Activated CD4-positive, alpha-beta T cell treated with anti-CD3 and anti-CD28 coated beads, Interleukin-10, Interleukin-2, amounts not matched to agents 100 ng/mL and 50 ng/mL, durations not matched to agents 16 hours and 8 hours (primary cell): ENCODE measurements at places on chromosomes 5 and 9.
A peak's percentile ranks its signal among the peaks of the same experiment; 100 is the strongest.

- no peak for DNase-seq
Observed at GRCh38 chr9:92558612-92559374, 23.0 kb upstream of the ECM2 start.

DNA sequence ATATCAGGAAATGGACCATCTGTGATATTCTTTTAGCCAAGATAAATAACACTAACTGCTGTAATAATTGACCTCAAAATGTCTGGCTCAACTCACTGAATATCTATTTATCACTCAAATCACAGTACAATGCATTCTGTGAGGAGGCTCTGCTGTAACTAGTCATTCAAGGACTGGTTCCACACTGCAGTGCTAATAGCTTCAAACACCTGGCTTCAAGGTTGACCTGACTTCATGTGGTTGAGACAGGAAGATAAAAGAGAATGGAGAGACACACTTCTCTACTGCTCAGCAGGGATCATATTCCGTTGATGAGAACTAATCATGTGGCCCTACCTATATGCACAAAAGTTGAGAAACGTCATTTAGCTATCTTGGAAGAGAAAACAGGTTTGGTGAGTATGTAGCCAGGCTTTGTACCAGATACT is 3.4 kb upstream of the RHOBTB3 start:
- DNase-seq: no peak

DNA sequence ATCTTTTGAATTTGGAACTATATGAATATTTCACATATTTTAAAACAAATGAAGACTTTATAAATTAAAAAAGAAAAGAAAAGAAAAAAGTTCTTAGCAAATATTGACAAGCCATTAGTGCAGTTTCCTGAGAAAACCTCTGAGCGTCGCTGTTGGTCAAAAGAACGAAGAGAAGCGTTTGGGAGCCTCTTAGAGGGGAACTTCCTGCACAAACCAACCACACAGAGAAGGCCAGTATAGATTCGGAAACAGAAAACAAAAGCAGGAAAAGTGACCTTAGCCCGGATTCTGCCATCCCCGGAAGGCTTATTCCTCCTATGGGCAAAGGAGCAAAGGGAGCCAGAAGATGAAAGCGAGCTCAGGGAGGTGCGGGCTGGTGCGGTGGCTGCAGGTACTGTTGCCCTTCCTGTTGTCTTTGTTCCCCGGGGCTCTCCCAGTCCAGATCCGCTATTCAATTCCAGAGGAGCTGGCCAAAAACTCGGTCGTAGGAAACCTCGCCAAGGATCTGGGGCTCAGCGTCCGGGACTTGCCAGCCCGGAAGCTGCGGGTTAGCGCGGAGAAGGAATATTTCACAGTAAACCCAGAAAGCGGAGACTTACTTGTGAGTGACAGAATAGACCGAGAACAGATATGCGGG is at the start of gene PCDHGB2:
PCDHGB2 (plus strand) TSS at position 205 of the 637 bp plus-strand sequence; CDS start at position 347, 142 bp downstream.
- DNase-seq: peak; percentile 4

DNA sequence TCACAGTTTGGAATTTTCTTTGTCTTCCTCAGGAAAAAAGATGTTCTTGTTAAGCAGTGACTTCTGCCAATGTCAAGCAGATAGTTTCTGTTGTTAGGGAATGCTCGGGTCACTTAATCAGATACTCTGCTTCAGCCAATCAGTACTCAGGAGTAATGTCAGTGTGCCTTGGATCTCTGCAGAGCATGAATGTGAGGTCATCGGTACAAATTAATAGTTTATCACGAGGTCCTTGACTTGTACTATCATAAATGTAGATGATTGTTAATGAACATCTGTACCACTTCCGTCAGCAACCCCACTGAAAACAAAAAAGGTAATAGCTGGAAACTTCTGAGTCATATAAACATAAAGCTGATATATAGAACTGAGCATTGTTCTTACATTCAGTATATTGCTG is 73.6 kb downstream of the FBXL7 start:
- DNase-seq: no peak

- DNase-seq: no peak
Observed at GRCh38 chr5:154291917-154292316, 101.4 kb downstream of the GALNT10 start.

GRCh38 chr5:149301744-149302380 is 30.2 kb downstream of the AFAP1L1 start:
- no peak for DNase-seq

- no peak for DNase-seq
Observed at GRCh38 chr9:19294219-19294618, 63.7 kb downstream of the DENND4C start.

DNA sequence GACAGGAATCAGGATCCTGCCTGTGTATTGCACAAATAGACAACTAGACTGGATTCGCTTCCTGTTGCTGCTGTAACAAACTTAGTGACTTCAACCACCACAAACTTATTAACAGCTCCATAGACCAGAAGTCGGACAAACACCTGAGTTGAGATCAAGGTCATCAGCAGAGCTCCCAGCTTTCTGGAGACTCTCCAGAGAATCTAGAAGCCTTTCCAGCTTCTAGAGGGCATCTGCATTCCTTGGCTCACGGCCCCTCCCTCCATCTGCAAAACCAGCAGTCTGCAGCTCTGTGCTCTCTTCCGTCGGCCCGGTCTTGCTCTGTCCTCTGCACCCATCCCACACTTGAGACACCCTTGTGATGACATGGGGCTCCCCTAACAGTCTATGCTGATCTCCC is 99.1 kb downstream of the KCNT1 start:
- DNase-seq: no peak

- no peak for DNase-seq
Observed at GRCh38 chr5:181217803-181218062, 5.3 kb upstream of the TRIM41 start.

GRCh38 chr5:111667128-111667736 is 89.8 kb downstream of the NREP start:
- no peak for DNase-seq

DNA sequence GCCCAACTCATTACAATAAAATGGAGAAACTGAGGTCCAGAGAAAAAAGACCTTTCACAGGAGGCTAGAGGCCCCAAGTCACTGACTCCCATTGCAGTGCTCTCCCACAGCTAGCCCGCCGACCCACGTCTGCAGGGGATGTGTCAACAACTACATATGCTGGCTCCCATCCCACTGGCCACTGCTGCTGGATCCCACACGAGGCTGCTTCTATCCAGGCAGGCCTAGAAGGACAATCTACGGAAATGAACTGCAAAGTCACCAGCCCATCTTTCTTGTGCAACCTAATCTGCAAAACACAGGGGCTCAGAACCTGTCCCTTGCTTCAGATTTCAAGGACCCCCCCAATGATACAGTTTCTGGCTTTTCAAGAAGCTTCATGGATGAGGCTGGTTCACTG is 24.0 kb downstream of the RAPGEF1 start:
- no peak for DNase-seq

- DNase-seq: no peak
Observed at GRCh38 chr5:137935190-137935589, 45.9 kb downstream of the PKD2L2 start.

DNA sequence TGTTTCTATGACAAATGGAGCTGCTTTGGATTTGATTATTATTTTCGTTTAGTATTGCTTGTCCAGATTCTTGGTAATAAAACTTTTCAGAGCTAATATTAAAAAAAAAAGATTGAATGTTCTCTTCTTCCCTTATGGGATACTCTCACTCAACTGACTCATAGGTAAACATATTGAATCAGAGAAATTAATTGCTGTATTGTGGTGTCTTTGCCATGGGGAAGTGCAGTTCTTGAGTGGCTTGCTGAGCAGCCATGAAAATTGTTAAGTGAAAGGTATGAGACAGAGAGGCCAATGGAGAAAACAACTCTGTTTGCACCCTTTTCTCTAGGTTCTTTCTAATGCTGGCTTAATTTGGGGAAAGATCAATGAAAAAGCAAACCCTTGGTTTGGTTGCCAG is 149.9 kb upstream of the HMHB1 start:
- DNase-seq: no peak

DNA sequence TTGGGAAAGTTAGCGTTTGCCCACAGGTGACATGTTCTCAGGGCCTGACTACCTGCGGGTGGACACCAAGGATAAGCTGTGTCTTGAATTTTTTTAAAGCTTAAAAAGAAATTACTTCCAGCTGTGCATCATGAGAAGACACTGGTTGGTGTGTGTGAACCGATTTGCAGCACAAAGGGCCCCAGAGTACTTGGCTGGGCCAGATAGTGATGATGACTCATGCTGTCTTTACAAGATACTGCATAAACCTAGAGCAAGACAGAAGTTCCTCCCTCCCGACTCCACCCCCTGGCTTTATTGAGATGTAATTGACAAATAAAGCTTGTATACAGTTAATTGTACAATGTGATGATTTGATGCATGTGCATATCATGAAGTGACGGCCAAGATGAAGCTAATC is 212.8 kb downstream of the NXNL2 start:
- DNase-seq: no peak

GRCh38 chr9:125763394-125763801 is 16.2 kb downstream of the PBX3 start:
- DNase-seq: no peak

- DNase-seq: no peak
Observed at GRCh38 chr5:135455876-135456237, 3.7 kb upstream of the TIFAB start.

DNA sequence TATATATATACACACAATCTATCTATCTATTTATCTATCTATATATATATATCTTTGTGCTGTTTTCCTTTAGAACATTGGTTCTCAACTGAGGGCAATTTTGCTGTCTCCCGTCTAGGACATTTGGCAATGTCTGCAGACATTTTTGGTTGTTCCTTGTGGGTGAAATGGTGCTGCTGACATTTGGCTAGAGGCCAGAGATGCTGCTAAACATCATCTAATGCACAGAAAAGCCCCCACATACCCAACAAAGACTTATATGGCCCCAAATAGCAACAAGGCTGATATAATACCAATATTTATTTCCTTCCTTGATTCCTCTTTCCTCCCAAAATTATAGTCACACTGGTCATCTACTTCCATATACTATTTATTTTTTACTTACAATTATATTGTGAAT is 197.5 kb downstream of the TRPM3 start:
- no peak for DNase-seq

- peak; percentile 79 for DNase-seq
Observed at GRCh38 chr9:127921557-127922120, 4.8 kb upstream of the ST6GALNAC4 start.

- DNase-seq: no peak
Observed at GRCh38 chr5:14716755-14717752, 52.5 kb downstream of the OTULIN start.

DNA sequence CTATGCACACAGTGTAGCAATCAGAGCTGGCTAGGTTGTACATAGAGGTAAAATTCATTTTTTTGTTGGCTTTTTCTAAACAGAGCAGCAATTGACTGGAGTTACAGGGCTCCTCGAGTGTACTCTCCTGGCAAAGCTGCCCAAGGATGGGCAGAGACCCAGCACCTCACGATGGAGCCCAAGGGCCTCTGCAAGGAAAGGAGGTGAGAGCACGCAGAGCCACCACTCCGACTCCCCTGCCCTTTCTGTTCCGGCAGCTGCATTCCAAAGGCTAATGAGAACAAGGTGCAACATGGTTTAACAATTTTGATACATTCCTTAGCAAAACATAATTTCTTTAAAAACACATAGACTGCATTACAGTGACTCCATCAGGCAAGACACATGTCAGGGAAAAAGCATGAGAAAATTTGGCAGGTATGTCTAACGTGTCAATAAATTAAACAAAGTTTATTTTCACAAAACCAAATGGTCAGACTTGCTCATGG is 47.5 kb downstream of the SAXO1 start:
- no peak for DNase-seq

DNA sequence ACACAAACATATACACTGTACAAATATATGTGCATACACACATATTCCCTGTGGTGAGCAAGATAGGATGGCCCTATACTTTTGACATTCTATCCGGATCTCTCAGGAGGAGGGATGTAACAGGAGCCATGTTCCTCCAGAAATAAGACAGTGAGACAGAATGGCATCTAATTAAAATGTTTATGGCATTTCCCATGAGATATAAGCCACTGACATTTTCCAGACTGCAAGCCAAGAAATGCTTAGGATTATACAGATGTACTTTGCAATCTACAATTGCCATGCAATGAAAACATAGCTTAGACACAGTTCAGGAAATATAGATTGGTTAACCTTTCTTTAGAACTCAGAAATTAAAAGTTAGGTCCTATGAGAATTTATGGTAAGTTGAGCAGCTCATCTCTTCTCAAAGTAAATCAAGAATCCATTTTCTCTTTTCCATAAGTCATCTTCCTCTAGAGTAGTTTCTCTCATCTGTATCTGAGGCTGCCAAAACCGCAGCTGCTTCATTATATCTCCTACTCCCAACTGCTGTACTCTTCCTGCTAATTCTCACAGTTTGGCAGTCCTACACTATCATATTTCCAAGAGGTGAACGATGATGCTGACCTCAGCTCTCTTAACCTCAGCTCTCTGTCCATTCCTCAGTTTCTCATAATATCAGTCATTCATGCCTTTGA is 1719.1 kb downstream of the MAT2B start:
- no peak for DNase-seq

- no peak for DNase-seq
Observed at GRCh38 chr5:92775711-92776615, 805.1 kb downstream of the NR2F1-AS1 start.

DNA sequence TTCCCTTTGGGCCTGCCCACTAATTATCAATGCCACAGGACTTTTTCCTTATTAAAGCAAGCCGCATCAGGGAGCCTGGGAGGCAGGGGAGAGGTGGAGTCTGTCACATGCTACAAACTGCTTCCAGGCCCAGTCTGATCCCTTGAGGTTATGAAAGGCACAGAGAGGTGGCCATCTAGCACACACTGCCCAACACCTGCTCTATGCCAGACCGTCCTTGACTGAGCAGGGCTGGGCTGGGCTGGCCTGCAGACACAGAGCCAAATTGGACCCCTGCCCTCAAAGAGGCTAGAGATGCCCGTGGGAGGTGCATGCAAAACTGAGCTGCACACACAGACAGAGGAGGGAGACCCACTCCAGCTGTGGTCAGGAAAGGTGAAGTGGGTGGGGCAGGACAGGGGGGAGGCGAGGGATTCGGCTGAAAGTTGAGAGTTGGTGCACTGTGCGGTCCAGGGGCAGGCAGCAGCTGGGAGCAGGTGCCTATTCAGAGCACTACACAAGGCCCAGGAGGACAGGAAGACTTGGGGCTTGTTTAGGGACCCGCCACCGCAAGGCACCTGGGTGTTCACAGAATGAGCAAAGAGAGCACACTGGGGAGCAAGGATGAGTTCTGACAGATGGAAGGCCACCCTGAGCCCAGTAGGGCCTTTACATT is 36.4 kb upstream of the TCF7 start:
- peak; percentile 23 for DNase-seq

DNA sequence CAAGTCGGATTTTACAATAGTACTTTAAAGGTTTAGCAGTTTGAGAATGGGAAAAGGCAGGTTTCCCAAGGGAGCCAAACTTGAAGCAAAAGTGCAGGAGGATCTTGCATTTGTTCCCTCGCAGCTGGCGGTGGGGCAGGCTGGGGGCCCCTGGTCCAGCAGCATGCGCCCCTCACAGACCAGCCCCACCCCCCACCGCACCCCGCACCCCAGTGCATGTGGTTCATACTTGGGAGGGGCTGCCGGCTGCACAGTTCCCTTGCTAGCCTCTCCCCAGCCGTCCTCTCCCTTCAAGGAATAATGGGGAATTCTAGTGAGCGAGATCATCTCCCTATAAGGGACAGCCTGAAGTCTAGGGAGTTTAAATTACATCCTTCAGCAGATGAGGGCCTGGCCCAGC is 273.1 kb upstream of the IRX2 start:
- DNase-seq: no peak

- DNase-seq: no peak
Observed at GRCh38 chr5:344668-345067, 23.2 kb downstream of the AHRR start.
